ENCODE measurements at places on chromosomes 4 and X.
A peak's percentile ranks its signal among the peaks of the same experiment; 100 is the strongest.

GRCh38 chr4:69832326-69833030, 27.5 kb downstream of the SULT1E1 start:
- no peak for DNase-seq

DNA sequence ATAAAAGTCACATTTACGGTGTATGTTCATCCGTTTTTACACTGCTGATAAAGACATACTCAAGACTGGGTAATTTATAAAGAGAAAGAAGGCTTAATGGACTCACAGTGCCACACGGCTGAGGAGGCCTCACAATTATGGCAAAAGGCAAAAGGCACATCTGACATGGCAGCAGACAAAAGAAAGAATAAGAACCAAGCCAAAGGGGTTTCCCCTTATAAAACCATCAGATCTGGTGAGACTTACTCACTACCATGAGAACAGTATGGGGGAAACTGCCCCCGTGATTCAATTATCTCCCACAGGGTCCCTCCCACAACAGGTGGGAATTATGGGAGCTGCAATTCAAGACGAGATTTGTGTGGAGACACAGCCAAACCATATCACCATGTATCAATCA, 7.3 kb upstream of the GUCY1B1 start:
- DNase-seq, result no peak

DNA sequence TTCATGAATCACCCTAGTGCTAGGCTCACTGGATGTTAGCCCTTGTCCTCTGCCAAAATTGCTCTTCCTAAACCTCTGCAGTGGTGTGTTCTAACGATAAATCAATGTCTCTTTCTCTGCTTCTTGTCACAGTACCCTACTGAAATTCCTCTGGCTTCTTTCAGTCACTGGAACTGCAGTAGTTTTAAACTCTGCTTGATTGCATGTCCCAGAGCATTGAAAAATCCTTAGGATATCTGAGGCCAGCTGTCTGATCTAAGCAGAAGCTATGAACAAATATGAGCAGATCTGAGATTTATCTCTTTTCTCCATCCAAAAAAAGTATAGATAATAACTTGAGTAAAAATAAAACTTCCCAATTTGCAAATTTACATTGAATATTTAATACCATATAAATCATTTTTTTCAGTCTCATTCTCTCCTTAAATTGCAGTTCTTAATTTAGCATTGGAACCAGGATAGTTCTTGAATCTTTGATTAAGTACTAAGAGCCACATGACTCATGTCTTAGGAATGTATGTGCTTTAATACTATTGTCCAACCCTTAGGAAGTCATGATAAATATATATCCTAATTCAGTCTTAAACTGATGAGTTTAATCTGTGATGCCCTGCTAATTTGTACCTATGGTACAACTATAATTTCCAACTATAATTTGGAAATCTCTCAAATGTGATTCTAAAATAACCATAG, 169.7 kb downstream of the PDHA2 start:
- DNase-seq, result no peak

GRCh38 chr4:132865458-132865857, 283.6 kb upstream of the PCDH10 start:
- no peak for DNase-seq

DNA sequence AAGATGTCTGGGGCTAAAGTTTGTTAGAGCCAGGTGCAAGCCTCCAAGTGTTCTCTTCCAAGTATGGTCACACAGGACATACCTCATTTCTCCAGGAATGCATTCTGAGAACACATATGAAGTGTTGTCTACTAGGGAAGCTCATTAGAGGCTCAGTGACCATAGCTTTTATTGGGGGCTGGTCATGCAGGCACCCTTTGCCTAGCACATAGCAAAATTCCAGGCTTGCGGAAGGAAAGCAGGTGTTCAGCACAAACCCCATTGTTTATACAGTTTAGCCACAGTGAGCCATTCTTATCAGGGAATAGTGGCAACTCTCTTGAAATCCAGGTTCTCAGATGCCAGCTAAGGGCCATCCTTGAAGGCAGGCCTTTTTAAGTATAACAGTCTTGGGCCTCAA, 339.4 kb upstream of the ZCCHC13 start:
- DNase-seq, result no peak

DNA sequence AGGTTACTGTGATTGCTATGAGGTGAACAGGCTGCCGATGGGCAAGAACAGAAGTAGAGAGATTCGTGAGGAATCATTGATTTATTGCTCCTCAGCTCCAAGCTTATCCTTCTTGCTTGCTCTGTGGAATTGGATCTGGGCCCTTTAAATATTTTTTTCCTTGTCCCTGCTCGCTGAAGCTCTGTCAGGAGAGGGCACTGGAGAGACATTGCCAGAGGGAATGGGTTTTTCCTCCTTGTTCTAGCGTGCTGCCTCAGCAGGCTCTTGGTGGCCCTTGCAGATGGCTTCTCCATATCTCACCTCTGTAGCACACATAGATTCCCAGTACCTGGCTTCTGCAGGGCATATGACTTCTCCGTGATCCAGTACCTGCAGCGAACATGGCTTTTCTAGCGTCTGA, 67.4 kb downstream of the CNGA2 start:
- no peak for DNase-seq

DNA sequence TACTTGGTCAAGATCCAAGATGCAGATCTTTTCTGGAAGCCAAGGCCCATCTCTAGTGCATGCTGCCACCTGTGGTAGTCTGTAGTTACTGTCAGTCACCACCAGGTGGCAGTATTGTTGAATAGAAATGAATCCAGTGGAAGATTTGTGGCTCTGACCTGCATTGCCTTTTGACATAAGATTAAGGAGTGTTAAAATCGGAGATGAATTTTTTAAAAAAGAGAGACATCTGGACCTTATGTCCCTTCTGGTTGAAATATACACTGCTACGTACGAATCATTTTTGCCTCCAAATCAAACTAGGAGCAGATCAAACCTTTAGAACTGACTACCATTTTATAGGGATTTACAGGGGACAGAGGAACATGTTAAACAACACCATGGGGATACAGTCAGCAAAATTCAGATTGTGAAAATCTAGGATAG, 46.9 kb upstream of the RHOH start:
- DNase-seq, result peak; percentile 35

DNA sequence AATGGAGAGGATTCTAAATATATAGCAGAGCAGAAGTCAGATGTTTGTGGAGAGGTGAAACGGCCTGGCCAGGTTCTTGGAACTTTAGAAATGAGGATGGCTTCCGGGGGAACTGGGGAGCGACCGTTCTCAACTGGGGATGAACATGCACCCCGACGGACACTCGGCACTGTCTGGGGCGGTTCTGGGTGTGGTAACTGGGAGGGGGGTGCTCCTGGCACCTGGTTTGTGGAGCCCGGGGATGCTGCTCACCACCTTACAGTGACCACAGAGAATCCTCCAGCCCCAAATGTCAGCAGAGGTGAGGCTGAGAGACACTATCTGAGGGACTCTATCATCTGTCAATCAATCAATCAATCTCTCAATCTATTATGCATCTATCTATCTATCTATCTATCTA, 69.0 kb upstream of the PPP2R3B start:
- no peak for DNase-seq

- DNase-seq, result no peak
Observed at GRCh38 chr4:80154545-80154933, 42.8 kb upstream of the PRDM8 start.

DNA sequence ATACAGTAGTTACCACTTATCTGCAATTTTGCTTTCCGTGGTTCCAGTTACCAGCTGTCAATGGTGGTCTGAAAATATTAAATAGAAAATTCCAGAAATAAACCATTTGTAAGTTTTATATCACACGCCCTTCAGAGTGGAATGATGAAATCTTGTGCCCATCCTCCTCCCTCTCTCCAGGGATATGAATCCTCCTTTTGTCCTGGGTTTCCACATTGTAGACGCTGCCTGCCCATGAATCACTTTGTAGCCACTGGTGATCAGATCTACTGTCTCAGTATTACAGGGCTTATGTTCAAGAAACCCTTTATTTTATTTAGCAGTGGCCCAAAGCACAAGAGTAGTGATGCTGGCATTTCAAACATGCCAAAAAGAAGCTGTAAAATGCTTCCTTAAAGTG, 198.6 kb downstream of the KCNIP4 start:
- no peak for DNase-seq

- DNase-seq, result no peak
Observed at GRCh38 chrX:112664924-112665323, 14.8 kb downstream of the LHFPL1 start.

DNA sequence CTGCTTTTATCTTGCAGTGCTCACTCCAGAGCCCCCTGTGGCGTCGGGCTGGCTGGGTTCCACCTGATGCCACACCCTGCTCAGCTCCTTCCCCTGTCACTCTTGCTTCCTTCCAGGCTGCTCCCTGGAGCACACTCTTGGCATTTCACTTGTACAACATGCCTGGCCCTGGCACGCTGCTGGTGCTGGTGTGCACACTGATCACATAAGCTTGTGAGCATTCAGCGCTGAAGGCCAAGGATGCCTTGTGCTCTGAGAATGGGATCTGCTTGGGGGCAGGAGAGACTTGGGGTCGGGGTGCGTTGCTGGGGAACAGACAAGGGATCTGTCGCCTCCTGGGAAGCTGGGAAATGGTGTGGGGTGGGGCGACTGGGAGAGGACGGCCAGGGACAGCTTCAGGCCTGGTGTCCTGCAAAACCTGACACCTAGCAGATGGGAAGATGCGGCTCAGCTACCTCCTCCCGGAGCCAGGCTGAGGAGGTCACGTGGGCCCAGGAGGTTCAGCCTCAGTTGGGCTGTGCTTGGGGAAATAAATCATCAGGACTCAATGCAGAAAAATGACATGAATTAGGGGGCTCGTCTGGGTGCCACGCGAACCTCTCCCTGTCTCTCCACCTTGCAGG, 108.5 kb downstream of the PHKA2 start:
- DNase-seq, result no peak

DNA sequence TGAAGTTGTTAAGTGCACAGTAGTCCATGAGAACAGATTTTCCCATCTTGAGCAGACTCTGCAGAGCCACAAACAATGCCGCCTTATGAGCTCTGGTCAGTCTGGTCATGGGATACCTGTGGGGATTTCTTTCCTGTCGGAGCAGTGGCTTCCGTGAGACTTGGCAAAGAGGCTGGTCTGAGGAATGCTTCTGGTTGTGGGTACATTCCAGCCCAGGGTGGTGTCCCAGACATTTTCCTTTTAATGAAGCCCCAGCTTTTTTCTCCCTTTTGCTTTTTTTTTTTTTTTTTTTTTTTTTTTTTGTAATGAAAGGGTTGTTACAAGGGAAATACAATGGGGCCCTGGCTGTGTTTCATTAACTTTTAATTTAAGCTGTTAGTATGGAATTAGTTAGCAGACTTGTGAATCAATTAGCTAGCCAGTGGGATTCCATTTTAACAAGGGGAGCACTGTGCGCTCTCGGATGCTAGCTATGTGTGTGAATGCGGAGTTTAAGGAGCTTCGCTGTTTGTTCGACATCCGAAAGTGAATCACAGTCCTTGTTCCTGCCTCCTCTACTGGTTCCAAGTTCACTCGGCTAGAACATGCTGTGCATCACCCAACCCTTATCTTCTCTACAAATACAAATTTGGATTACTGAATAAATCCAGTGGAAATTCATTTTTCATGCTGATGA, 225.1 kb downstream of the CBR4 start:
- DNase-seq, result no peak

DNA sequence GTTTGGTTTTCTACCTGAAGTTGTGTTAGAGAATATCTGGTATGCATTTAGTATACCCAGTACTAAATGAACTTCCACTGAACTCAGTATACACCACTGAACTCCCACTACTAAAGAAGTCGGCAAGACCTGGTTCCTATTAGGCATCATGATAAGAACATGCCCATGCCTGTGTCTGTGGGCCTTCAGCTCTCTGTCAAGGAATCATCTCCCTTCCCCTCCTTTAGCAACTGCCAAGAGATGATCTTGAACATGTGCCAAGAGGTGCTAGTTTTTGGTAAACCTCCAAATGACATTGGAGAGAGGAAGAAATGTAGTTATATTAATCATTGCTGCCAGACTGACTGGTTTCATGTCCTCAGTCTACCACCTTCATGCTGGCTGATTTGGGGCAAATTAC, 113.2 kb downstream of the ATP10D start:
- DNase-seq, result no peak

DNA sequence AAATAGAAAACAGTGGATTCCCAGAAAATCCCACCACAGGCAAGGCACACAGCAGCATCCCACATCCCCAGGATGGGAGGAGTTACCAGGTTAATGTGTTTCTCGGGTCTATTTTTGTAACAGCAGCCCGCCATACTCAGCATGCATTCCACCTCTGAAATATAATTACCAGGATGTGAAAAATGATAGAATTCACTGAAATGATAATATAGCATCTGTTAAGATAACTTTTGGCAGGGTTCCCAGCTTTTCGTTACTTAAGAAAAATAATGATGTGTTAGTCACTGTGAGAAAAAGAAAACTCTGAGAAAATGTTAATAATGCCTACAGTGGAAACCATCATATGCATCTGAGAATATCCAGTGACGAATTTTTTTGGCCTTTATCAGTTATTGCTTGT, 87.1 kb downstream of the VCX2 start:
- DNase-seq, result no peak

GRCh38 chr4:54746218-54746617, 88.5 kb downstream of the KIT start:
- DNase-seq, result no peak

DNA sequence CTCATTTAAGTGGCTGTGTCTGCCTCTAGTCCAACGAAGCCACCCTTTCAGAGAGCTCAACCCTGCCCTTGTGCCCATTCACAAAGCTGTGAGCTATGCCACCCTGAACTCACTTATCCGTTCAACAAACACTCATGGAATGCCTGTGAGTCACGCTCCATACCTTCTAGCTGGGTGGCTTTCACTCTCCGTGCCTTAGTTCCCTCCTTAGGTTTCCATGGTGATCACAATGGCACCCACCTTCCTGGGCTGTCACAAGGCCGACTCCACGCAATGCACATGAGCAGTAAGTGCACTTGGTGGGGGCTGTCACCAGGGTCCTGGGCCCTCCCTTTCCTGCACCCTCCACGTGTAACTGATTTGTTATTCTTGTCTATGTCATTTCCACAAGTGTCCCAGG, 37.2 kb upstream of the PPP2R2C start:
- no peak for DNase-seq

- DNase-seq, result no peak
Observed at GRCh38 chr4:10879411-10880110, 195.0 kb upstream of the CLNK start.

- DNase-seq, result no peak
Observed at GRCh38 chr4:98423009-98423408, 161.8 kb downstream of the RAP1GDS1 start.

DNA sequence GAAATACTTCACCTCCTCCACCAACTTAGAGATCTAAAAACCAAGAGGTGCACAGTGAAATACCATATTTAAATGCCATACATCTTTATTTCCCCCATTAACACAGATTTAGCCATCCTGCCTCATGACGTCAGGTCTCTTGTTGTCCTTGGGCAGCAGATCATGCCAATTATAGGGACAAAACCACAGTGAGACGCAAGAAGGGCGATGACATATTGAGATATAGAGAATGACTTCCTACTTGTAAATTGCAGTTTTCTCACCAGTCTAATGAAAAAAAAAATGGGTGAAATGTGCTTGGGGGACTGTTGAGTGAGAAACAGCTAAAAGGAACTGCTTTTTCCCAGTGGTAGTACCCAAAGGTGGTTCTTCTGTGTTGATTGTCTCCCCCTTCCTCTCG, 24.3 kb downstream of the RS1 start:
- DNase-seq, result no peak

Data from stimulated activated CD8-positive, alpha-beta memory T cell treated with anti-CD3 and anti-CD28 coated beads, Interleukin-4, amount 100 ng/mL, for 24 hours (primary cell).